ENCODE measurements at places on chromosomes 5 and 9.

- DNase-seq = no peak
Observed at GRCh38 chr9:121451586-121451985, 48.1 kb downstream of the GGTA1 start.

DNA sequence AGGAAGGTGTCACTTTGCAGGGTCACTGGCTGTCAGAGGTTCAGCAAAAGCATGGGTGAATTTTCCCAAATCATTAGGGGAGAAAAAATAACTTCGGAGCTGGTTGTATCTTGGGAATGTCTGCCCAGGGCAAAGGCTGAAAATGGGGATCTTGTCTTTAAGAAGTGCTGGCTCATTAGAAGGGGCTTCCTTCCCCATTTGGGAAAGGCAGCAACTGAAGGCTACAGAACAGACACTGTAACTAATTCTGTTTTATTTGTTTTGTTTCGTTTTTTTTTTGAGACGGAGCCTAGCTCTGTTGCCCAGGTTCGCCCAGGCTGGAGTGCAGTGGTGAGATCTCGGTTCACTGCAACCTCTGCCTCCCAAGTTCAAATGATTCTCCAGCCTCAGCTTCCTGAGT is 70.3 kb upstream of the PCA3 start:
- no peak for DNase-seq

- no peak for DNase-seq
Observed at GRCh38 chr9:125544988-125545651, 161.9 kb downstream of the MAPKAP1 start.

DNA sequence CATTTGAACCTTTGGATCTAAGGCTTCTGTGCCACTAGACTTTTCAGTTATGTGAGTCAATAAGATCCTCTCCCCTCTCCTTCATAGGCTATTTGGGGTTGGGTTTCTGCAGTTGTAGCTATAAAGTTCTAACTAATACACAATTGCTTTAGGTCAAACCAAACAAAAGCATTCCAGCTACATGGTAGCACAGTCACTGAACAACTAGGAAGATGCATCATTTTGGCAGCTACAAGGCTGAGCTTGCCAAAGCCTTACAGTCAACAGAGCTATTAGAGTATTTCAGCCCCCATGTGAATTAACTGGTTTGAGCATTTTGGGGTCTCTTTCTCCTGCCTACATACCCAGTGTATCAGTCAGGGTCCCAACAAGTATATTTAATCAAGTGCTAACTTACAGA is 234.6 kb downstream of the ZNF608 start:
- DNase-seq = peak; percentile 9

DNA sequence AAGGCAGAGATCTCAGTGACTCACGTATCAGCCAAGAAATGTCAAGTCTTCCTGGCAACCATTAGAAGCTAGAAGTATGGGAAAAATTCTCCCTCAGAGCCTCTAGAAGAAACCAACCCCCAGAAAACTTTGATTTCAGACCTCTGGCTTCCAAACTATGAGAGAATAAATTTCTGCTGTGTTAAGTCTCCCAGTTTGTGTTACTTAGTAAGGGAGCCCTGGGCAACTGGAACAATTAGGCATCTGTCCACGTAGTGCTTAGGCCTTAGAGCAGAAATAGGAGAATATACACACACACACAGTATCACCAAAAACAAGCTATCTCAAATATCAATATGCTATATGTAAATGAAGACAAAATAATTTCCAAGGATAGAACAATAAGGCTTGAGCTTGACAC is 894.8 kb upstream of the CDH10 start:
- DNase-seq = no peak

DNA sequence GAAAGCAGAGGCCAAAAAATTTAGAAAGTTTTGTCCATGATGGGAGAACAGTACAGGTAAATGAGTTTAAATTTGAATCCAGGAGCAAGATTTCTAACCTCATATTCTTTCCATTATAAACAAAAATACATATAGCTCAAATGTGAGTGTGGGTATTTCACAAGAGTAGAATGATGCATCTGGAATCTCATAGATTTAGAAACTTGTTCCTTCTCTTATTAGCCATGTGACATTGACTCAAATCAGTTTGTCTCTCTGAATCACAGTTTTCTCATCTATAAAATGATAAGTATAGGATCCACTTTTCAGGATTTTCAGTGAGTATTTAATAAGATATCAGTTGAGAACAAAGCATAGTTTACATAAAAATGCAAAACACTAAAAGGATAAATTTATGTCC is 436.3 kb upstream of the PAPPA start:
- DNase-seq = peak; percentile 67

Measured in epithelial cell of esophagus (primary cell).